Hepatocyte (in vitro differentiated cells): ENCODE measurements at places on chromosomes 7 and 10. TPM values are rescaled to one million over a fixed set of nuclear protein-coding genes. Genes with fewer than 3 reads are reported as not detected.

Gene ZP3
- not detected in 2 replicates for total RNA-seq

Gene ITIH5
- total RNA-seq: 22.8 and 24.4 TPM in 2 replicates

Gene CRHR2
- not detected in 2 replicates for total RNA-seq

DNA sequence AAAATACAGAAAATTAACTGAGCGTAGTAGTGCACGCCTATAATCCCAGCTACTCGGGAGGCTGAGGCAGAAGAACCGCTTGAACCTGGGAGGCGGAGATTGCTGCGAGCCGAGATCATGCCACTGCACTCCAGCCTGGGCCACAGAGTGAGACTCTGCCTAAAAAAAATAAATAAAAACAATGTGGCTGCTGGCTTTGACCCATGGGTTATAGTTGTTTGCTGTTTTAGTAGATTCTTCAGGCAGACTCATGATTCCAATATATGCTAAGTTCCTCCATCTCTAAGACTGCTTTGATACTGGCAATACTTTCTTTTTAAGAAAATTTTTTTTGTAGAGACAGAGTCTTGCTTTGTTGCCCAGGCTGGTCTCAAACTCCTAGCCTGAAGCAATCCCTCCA lies 8.4 kb downstream of the OLAH start:
- H3K36me3 ChIP-seq: no peaks in the 10 kb centered on the region
- H3K4me3 ChIP-seq: no peak overlapping the region
- no peaks in the 10 kb centered on the region for H3K4me1 ChIP-seq
- no peak overlapping the region for H3K27ac ChIP-seq

DNA sequence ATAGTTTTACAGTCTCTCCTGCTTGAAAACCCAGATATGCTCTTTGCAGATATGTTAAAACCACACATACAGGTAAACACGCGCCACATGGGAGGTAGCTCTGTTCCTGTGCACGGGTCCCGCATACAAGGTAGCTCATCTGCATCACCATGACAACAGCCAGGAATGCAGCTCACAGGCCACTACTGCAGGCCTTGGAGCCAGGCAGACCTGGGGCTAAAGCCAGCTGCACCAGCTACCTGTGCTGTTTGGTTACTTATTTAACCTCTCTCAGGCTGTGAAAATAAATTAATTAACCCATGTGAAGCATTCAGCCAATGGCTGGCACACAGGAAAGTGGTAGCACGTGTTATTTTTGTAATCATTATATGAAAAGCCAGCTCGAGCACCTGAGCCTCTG lies 428.3 kb downstream of the TNS3 start:
- peaks cover 13% of the 10 kb centered on the region for H3K4me1 ChIP-seq
- no peaks in the 10 kb centered on the region for H3K27me3 ChIP-seq
- H3K27ac ChIP-seq: no peak overlapping the region
- H3K4me3 ChIP-seq: no peak overlapping the region

GRCh38 chr7:11181590-11181989 lies 207.9 kb downstream of the PHF14 start:
- no peaks in the 10 kb centered on the region for H3K27me3 ChIP-seq
- H3K27ac ChIP-seq: no peak overlapping the region
- no peaks in the 10 kb centered on the region for H3K36me3 ChIP-seq
- no peak overlapping the region for H3K4me3 ChIP-seq

- no peaks in the 10 kb centered on the region for H3K27me3 ChIP-seq
- H3K4me3 ChIP-seq: no peak overlapping the region
- no peak overlapping the region for H3K27ac ChIP-seq
- H3K36me3 ChIP-seq: no peaks in the 10 kb centered on the region
- H3K4me1 ChIP-seq: no peaks in the 10 kb centered on the region
- no peak for DNase-seq
Measured at GRCh38 chr10:52064084-52064845, 249.8 kb upstream of the DKK1 start.

DNA sequence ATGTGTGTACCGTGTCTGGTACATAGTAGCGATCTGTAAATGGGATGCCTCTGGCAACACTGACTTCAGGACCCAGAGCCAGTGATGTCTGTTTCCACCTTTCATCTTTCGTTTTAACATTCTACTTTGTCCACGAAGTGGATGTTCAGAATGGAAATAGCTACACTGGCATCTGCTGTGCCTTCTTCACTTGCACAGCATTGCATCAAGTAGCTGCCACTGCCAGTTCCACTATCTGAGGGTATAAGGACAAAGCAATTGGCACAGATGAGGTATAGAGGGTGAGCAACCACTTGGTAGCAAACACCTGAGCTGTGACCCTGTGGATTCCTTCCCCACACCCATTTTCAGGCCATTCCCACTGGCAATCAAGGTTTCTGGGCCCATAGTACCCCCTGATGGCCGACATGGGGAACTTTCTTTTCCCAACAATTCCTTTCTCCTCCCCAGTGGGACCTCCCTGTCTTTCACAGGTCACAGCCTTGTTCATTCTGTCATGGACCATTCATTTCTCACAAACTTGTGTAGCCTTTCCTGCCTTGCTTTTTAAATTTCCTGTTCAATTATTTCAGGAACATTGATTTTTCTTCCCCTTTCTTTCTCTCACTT lies 4.0 kb downstream of the ITGA8 start:
- DNase-seq: peak; percentile 20
- H3K4me3 ChIP-seq: no peak overlapping the region
- H3K27ac ChIP-seq: no peak overlapping the region
- peaks cover 20% of the 10 kb centered on the region for H3K27me3 ChIP-seq

GRCh38 chr7:37719077-37719476 lies 35.5 kb downstream of the GPR141 start:
- no peaks in the 10 kb centered on the region for H3K4me1 ChIP-seq
- H3K27ac ChIP-seq: no peak overlapping the region
- H3K27me3 ChIP-seq: no peaks in the 10 kb centered on the region
